ENCODE measurements at places on chromosomes 4 and X.

DNA sequence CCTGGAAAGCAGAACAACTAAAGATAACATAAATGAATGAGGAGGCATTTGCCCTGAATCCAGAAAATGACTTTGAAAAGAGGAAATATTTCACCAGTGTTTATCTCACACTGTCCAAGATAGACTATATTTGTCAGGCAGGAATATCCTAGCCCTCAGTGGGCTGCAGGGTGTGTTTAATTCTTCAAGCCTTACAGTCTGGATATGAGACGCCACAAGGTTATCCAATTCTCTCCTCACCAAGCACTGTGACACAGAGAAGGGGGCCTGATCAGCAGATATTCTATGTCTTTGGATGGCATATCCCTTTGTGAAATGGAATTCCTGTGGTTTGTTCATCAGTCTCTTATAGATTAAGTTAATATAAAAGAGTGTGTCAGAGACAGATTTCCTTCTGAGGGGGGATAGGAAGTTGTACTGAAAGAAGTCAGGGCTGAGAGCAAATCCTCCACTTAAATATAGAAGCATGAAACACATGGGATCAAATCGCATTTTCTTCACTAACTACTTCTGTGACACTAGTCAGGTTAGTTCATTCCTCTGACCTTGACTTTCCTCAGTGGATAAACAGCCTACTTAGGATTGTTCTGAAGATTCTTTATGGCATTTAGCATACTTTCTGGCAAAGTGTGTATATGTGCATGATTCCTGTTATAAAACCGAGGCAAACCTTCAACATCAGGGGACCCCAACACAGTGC, 6.8 kb upstream of the G3BP2 start:
- no peak for DNase-seq

- DNase-seq, result no peak
Measured at GRCh38 chr4:7431696-7432530, 2.8 kb downstream of the PSAPL1 start.

DNA sequence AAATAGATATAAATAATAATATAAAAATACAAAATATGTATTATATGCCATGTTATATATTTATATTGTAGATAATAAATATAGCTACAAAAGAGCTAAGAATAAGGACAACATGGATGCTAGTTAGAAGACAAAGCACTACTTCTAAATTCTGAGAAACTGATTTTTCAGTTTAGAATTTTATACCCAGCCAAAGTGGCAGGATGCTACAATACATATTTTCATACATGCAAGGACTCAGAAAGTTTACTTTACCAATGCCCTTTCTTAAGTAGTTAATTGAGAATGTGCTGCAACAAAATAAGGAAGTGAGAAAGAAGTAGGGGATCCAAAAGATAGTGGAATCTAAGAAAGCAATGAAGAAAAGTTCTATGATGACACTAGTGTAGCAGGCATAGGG, 64.5 kb downstream of the PDE5A start:
- DNase-seq, result no peak

DNA sequence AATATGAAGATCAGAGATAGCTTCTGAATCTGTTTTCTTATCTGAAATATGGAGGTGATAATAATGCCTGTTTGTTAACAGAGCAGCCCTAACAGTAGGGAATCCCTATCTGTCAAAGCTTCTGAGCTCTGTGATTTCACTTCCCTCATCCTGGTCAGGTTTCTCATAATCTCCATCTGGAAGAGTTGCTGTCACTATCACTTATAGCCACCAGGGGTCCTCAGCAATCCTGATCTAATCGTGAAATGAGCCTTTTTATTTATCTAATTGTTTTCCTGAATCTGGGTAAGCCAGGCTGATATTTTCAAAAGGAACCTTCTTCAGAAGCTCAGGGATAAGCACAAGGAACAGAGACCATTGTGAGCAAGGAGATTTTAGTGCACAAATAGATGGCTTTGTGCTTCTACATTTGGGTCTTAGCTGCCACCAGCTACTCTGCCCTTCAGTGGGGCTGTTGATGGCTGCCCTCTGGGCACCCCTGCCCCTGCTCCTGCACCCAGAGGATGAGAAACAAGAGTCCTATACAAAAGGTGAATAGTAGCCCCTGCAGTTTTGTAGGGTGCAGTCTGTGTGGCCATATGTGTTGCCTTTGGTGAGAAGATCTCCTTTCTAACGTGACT, 196.4 kb upstream of the RADX start:
- DNase-seq, result peak; percentile 21

- DNase-seq, result no peak
Measured at GRCh38 chr4:96874657-96875056, 1034.8 kb downstream of the PDHA2 start.

- DNase-seq, result no peak
Measured at GRCh38 chrX:2320580-2321327, 180.0 kb downstream of the DHRSX start.

Data from GM10248 (cell line).